ENCODE measurements at places on chromosomes 1 and 21.

DNA sequence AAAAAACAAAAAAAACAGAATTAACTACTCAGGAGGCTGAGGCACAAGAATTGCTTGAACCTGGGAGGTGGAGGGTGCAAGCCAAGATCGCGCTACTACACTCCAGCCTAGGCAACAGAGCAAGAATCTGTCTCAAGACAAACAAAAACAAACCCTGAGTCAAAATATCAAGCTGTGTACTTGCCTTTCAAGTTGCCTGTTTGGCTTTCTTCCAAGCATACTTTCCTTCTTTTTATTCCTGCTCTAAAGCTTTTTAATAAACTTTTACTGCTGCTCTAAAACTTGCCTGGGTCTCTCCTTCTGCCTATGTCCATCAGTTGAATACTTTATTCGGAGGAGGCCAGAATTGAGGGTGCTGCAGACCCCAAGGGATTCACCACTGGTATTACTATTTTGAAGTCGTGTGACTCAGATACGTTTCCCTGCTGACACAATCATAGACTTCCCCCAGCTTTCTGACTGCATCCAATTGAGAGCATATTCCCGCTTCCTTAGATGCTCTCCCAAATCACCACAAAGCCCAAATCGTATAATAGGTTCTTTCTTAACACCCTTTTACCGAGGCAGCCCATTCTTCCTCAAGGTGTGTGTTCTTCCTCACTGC lies 3.5 kb upstream of the ACBD6 start:
- no peak for DNase-seq

DNA sequence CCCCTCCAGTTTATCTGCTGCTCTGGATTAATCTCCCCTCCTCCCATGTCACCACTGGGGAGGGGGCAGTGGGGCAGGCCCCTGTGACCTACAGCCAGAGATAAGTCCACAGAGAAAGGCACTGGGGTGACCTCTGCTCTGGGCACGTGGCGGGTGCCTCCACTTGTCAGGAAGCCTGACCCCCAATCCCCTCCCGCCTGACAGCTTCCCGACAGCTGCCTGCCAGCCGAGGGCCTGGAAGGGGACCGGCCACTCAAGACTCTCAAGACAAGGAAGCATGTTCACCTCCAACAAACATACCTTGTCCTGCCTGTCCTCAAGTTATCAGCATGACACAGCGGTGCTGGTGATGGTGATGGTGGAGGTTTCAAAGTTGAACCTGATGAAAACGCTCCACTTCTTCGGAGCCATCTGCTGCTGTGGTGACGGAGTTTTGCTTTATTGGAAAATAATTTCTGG lies 3.2 kb upstream of the FAAP20 start:
- no peak for DNase-seq

- no peak for DNase-seq
Observed at GRCh38 chr1:96281491-96281890, 440.1 kb upstream of the PTBP2 start.

DNA sequence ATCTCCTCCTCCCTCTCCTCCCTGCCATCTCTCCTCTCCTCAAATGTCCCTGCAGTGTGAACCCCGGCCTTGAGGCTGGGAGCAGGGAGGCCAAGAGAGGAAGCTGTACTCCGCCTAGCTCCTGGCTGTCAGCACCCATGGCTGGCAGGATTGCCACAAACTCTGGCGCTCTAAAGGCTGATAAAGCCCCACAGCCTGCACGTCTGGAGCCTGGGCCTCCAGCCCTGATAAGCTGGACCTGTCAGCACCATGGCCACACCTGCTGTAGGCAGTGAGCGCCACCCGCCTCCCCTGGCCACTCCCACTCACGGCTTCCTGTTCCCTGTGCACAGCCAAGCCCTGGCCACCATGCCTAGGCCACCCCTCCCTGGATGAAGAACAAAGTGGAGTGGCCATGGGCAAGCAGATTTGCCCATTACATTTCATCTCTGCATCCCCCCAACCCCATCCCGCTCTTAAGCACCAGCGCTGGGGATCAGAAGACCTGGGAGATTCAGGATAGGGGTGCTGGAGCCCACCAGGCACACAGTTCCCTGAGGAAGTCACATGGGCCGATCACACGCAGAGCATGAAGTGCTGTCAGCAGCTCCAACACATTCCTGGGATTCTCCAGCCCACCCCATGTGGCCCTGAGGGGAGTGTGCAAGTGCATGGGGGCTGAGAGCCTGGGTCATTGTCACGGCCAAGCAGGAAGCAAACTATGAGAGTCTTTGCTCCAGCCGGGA lies 24.2 kb upstream of the NPPB start:
- DNase-seq: peak; percentile 42

- no peak for DNase-seq
Observed at GRCh38 chr1:86064899-86065298, 91.7 kb downstream of the COL24A1 start.

DNA sequence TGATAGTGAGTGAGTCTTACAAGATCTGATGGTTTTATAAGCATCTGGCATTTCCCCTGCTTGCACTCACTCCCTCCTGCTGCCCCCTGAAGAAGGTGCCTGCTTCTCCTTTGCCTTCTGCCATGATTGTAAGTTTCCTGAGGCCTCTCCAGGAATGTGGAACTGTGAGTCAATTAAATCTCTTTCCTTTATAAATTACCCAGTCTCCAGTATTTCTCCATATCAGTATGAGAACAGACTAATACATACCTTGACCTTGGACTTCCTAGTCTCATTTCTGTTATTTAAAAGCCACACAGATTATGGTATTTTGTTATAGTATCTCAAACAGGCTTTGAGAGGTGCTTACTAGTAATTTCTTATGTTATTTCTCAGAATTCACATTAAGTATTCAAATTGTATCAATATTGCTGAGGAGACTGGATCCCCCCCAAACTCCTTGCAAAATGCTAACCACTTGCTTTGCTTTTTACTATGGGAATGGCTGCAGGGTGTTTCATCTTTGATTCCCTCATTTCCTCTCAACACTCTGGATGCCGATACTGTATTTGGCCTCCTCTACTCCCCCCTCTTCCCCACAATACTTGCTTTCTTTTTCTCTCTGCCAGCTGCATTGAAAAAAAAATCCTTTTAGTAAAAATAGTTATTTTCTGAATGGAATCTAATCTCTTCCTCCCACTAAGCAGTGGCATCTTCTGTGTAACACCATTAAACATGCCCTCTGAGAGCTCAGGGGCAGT lies 96.9 kb upstream of the WLS start:
- no peak for DNase-seq

- no peak for DNase-seq
Observed at GRCh38 chr1:171196351-171196750, 11.3 kb downstream of the FMO2 start.

DNA sequence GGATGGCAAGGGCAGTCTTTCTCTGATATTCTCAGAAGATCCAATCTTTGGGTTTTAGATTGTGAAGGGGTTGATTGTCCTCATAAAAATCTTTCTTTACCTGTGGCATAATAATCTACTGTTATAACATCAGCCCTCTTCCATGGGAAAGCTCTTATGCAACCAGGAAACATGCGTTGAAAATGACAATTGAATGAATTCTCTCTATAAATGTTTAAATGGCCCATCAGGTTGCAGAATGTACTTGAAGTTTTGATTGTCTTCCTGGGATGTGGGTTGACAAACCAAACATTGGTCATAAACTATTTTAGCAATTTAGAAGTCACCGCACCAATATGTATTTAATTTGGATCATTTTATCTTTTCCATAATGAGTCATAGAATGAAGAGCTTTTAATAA lies 31.7 kb upstream of the ITLN1 start:
- no peak for DNase-seq

DNA sequence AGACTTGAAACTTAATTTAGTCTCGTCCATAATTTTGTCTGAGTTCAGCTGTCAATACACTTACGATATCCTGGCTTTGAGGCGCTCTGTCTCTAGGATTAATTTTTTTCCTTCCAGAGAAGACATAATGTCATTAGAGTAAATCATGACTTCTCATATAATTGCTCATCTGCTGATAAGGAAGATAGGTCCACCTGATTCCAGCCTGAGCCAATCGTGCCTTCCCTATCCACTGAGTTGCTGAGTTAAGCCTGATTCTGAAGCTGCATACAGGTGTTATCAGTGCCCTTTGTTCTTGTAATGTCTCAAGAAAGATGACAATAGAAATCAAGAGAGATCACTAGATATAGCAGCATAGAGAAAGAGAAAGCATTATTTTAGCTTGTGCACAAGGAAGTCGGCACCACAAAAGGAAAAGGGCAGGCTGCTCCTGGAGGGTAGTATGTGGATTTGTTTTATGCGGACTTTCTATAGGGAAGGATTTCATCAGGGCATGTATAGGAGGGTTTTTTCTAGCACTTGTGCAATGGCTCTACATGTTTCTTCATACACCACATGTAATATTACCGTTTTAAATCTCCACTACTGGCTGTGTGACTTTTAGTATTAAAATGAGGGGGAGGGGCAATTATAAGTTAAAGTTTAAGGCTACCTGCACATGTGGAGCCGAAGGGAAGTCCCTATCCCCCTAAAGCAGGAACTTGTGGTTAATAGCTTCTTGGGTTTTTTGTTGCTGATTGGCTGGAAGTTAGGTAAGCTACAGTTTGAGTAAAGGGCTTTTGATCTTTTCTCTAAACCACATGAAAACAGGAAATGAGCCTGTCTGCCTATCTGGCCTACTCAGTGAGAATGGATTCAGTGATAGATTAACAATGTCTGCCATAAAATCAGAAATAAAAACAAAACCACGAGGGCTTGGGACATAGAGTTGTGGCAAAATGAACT lies 133.4 kb downstream of the PLPPR5 start:
- peak; percentile 61 for DNase-seq

GRCh38 chr1:97119260-97120158 lies 397.9 kb downstream of the PTBP2 start:
- no peak for DNase-seq

GRCh38 chr1:65147424-65148177 lies 402 bp upstream of the AK4 start:
- peak; percentile 70 for DNase-seq

DNA sequence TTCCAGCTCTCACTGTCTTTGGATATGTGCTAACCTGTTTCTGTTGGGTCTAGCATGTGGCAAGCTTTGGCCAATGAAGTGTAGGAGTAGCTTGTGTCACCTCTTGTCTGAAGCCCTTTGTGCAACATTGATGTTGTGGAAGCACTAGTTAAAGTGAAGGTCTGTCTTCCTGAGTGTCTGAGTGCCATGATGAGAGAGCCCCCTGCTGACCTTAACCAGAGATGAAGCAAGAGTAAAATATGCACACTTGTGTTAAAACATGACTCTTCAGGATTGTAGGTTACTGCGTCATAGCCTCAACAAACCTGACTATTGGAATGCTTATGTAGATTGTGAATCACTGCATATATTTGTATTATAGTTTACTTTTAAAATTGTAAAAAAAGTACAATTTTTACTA lies 103.7 kb downstream of the NCAM2 start:
- no peak for DNase-seq

DNA sequence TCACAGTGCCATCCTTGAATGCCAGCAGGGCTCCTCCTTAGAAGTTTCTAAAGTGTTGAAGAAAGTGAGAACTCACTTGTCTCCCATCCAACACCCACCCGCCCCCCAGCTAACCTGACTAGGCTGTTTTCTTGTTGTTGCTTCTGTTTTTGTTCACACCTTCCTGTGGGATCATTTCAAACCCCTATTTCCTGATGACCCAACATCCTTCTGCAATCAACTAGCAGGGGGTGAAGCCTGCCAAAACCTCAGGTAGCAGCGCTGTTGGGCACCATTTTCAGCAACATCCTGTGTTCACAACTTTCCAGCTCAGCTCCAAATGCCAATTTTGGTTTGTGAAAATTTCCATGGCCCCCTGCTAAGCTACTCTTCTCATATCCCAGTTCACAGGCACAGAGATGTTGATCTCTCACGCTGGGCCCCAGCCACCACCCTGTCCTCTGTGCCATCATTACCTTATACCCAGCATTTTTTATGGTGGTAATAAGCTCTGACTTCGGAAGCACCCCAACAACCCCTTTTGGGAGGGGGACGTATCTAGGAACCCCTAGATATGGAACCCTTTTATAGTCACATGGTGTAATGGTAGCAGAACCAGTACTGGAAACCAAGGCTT lies 41.4 kb downstream of the CDC7 start:
- no peak for DNase-seq

- DNase-seq: no peak
Observed at GRCh38 chr1:44828841-44829440, 14.1 kb downstream of the PTCH2 start.

- DNase-seq: no peak
Observed at GRCh38 chr1:183143576-183144315, 42.3 kb upstream of the LAMC2 start.

- DNase-seq: no peak
Observed at GRCh38 chr1:33841494-33841893, 22.4 kb upstream of the HMGB4 start.

DNA sequence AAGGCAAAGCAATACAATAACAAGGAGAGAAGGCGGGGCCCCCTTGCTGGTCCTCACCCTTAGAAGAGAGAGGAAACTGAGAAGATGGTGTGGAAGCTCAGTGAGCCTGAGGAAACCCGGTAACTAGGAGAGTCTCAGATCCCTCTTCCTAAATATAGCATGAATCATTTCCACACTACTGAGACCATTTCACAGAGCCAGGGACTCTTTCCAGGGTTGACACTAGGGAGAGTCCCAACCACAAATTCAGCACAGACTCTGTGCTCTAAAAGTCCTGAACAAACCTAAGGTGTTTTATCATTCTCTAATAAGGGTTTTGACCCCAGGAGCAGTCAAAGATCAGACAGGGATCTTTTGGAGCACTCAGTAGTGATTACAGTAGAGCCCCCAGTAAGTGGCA lies 647.7 kb downstream of the KCNT2 start:
- no peak for DNase-seq

- no peak for DNase-seq
Observed at GRCh38 chr1:29679316-29679715, 443.0 kb downstream of the PTPRU start.

- DNase-seq: no peak
Observed at GRCh38 chr1:4769516-4770280, 115.3 kb downstream of the AJAP1 start.

DNA sequence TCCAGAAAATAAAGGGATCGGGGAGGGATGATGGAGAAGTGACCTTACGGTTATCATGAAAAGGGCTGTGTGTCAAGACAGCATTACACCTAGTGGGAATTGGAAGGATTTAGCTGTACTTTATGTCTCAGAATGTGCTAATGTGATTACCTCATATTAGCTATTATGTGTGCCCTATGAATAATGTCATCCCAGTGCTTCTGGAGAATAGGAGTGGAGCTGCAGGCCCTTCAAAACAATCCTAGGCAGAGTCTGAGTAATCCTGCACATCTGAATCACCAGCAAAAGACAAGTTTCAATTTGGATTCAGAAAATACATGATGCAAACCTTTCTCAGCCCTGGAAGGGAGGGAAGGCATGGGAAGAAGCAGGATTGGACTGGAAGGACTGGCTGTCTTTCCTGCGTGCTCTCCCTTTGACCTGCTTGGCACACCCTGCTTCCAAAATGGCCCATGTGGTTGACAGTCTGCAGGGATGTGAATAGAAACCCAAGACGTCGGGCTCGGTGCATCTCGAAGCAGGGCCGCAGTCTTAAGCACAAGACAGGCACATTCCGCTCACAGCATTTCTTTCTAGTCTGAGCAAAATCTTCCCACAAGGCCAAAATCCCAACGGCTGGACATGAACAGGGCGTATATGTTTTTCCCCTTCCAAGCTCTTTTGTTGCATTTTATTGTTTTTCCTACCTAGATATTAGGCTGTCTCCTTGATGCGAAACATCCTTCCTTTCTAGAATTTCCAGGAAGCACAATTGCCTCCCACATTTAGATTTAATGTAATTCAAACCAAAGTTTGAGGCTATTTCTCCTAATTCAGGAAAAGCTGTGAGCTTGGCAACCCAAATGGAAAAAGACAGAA lies 54.3 kb upstream of the TARBP1 start:
- no peak for DNase-seq
